ENCODE measurements at places on chromosomes 1 and 21. TPM values are rescaled to one million over a fixed set of nuclear protein-coding genes. Genes with fewer than 3 reads are reported as not detected.

OR2T2 gene
- not detected for total RNA-seq

GRCh38 chr21:39660191-39660980, 47.6 kb downstream of the B3GALT5 start:
- no peak for DNase-seq

DNA sequence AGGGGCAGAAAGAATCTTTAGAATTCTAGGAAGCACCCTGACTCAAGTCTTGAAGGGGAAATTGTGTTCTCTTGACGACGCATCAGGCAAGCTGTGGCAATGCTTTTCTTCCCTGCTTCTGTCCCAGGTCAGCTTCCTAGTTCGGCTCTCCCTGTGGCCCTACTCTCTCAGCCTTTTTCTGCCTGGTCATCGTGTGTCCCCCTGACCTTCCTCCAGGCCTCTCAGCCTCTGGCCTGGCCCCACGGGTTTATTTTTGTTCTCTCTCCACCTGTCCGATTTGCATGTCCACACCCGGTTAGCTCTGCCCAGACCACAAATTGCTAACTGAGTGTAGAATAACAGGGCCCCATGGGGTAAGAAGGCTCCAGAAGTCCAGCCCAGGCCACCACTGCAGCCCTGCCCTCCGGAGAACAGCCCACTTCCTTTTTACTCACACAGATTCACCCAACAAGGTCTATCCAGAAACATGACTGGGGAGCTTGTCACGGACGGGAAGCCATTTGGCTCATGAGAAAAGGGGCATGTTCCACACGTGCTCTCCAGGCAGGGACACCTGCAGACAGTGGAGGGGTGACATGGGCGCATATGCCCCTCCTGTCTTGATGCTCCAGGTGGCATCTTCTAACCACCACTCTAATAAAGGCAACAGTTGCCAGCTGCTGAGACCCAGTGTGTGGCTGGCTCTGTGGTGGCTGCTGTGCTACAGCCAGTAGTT, 9.8 kb downstream of the KCNN3 start:
- no peak for DNase-seq

GRCh38 chr1:36606641-36607262, 124.0 kb upstream of the CSF3R start:
- DNase-seq = no peak

GSTM1 gene
- not detected for total RNA-seq

DNA sequence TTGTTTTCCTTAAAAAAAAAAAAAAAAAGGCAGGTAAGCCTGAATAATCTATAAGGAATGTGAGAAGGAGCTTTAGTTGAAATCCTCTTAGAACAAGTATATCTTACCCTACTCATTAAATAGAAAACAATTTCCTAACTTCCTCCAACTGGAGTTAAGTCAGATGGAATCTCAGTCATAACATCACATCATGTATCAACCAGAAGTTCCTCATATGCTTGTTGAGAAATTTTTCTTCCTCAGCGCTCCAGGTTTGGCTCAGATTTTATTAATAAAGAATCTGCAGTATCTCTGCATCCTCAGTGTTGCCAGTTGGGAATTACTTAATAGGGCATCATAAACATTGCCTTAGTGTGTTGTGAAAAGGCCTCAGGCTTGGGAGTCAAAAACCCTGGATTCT, 37.6 kb downstream of the DUSP10 start:
- no peak for DNase-seq

GRCh38 chr1:207259391-207259790, 62.1 kb upstream of the CD55 start:
- peak; percentile 63 for DNase-seq

GRCh38 chr21:27466140-27466539, 499.3 kb upstream of the ADAMTS5 start:
- no peak for DNase-seq

DNA sequence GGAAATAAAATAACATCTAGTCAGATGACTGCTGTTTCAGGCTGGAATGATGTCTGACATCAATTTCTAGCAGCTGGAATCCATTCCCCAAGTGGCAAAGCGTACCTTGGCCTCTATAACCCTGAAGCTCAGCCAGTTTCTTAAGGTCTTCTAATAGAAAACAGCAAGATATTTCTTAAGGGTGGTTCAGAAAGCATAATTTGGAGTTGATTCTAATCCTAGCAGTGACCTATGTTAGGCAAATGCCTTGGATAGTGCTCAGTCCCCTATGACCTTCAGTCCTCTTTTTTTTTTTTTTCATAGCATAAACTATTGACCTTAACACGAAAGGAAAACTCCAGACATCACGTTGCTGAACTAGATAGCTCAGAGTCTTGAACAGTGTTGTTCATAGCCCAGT, 56.5 kb downstream of the LAMC2 start:
- DNase-seq = no peak

CTH gene
- 10.6 TPM for total RNA-seq

DNA sequence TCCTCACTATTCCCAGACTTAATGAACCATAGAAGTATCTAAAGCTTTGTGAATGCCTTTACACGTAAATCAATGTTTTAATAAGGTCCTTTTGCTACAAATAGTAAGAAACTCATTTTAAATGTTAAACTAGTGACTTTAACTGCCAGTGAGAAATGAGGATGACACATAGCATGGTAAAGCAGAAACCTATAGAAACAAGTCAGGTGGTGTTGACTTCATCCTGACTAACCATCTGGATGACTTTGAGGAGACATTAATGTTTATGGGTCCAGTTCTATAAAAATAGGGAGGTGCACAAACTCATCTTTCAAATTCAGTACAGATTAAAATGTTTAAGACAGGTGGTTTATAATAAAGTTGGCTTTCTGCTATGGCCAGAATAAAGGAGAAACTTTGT, 85.4 kb downstream of the COLGALT2 start:
- no peak for DNase-seq

DNA sequence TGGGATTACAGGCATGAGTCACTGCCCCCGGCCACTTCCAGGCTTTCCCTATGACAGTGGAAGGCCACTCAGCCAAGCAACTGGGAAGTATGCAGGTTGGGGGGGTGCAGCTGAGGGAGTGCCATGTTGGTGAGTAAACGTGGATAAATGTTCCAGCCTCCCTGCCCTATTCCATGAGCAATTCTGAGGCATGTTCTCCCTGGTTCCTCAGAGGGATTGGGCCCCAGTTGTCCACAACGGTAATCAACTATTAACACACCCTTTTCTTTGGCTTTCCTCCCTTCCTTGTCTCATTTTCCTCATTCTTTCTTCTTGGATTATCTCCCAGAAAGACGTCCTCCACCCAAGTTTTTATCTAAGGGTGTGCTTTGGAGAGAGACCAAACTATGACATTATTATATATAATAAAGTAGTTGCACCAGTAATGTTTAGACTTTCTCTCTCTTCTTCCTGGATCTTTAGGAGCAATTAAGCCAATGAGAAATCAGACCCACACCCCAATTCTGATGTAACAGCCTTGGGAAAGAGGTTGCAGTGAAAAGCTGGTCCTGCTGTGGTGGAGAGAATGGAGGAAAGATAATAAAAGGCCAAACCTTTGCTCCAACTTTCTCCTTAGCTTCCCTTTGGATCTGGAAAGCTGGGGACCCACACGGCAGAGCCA, 6.8 kb upstream of the SLAMF9 start:
- no peak for DNase-seq

- no peak for DNase-seq
These were observed 42.6 kb upstream of the PAX7 start for GRCh38 chr1:18588093-18588492.

DISP3 gene
- total RNA-seq = 0.08 TPM

SNX7 gene
- 19.9 TPM for total RNA-seq

COL11A1 gene
- 0.26 TPM for total RNA-seq
